ENCODE measurements at places on chromosomes 6 and 20.

DNA sequence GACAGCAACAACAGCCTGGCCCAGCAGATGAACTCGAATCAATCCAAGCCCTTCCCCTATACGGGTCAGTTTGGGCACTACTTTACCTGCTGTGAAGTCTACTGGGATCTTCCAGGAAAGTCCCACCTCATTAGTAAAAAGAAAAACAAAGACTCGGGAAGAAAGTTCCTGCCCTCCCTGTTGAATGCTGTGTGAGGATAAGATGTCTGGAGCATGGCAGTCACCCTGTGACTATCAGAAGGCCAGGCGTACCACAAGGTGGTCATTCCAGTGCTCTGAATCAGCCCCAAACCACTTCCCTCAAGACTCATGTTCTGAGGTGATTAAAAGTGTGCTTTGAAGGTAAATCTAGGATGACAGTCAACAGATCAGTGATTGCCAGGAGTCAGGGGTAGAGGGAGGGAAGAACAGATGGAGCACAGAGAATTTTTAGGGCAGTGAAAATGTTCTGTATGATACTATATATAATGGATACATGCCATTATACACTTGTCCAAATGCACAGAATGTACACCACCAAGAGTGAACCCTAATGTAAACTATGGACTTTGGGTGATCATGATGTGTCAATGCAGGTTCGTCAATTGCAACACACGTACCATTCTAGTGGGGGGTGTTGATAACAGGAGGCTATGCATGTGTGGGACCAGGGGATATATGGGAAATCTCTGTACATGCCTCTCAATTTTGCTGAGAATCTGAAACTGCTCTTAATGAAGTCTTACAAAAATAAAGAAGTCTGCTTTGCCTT lies 14.7 kb downstream of the FKBP1A start:
- no peak for DNase-seq

DNA sequence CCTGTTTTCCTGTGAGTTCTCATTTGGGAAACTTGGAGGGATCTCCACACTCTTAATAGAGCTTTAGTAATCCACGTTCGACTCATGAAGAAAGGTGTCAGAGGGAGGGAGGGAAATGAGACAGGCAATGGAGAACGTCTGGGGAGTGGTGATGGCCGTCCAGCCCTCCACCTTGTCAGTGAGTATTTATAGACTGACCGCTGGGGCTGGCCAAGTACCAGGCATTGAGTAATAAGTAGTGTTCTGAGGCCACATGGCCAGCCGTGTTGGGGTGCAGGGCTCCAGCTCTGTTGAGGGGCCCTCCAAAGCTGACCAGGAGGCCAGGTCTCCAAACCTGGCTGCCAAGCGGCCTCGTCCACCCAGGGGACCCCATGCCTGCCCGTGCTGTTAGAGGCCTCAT lies 11.3 kb upstream of the DSN1 start:
- no peak for DNase-seq

GRCh38 chr6:34292954-34293353 lies 44.1 kb upstream of the SMIM29 start:
- DNase-seq = no peak

GRCh38 chr20:37833221-37833896 lies 69.6 kb upstream of the VSTM2L start:
- DNase-seq = no peak
